Stimulated activated CD4-positive, alpha-beta T cell treated with anti-CD3 and anti-CD28 coated beads, Interleukin-15, amount 100 ng/mL, for 1 hour (primary cell): ENCODE measurements at places on chromosomes 12 and 14.

DNA sequence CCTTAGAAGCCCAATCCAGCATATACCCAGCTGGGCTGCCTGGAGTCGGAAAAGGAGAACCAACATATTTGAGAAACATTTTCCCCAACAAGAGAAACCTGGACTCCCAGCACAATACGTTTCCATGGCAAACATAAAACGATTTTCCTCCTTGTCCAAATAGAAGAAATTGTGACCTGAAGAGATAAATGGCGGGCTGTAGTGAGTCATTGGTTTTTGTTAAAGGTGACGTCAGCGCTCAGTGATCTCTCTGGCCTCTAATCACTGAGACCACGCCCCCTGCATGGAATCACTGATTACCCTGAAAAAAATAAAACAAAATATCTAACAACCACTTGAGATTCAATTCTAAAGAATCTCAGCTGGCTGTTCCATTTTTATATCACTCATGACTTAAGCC is 6.0 kb downstream of the CCDC60 start:
- no peak for DNase-seq

GRCh38 chr12:50934981-50935807 is 17.1 kb upstream of the HIGD1C start:
- DNase-seq = no peak

- DNase-seq = no peak
Measured at GRCh38 chr12:105449431-105449830, 118.9 kb downstream of the C12orf75 start.

DNA sequence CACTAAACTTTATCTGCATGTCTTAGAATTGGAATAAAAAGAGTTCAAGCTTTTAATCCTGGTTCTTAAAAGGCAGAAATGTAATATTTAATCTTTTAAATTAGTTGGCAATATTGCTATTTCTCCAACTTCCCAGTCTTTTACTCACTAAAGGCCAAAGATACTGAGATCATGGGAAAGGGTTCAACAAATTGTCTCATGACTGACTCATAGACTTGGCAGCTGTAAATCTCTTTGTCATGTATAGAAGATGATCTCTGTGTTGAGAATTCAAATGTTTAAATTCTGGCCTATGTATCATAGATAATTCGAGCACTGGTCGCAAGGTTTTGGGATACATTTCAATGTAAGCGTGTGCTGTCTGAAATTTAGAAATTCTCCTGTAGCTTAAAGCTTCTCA is 40.1 kb upstream of the STRAP start:
- no peak for DNase-seq

- DNase-seq = no peak
Measured at GRCh38 chr14:22471545-22472121, 117.4 kb downstream of the DAD1 start.

- DNase-seq = no peak
Measured at GRCh38 chr12:45049912-45050750, 768 bp downstream of the DBX2 start.
